ENCODE measurements at places on chromosomes 16 and 17.

DNA sequence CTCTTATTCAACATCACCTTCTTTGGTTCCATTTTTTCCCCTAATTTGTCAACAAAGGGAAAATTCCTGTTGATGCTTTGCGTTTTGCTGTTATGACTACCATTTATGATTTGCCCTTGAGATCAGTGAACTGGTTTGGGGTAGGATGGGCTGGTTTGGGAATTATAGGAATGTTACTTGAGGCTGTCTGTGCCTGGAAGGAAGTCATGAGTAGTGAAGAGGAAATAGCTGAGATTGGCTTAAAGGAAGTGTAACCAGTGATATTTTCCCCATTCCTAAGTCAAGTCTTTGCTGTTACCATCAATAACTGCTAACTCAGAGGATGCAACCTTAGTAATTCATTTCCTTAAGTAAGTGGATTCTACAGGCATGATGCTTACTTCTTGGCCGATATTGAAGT lies 179.2 kb downstream of the MAP2K6 start:
- no peak for DNase-seq

DNA sequence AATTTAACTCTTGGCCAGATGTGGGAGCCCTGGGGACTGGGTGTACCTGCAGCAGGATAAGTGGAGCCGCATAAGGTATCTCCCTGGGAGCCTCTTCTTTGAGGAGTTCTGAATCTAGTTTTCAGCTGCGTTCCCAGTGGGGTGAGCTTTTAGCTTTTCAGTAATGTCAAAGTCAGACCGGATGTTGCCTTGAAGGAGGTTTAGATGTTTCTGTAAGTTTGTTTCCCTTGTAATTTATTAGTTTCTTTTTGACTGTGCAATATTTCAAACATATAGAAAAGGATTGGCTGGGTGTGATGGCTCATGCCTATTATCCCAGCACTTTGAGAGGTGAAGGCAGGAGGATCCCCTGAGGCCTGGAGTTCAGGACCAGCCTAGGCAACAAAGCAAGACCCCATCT lies 98.6 kb upstream of the EEF2KMT start:
- no peak for DNase-seq

- no peak for DNase-seq
These were observed 12.8 kb downstream of the ADGRG3 start for GRCh38 chr16:57680842-57681375.

DNA sequence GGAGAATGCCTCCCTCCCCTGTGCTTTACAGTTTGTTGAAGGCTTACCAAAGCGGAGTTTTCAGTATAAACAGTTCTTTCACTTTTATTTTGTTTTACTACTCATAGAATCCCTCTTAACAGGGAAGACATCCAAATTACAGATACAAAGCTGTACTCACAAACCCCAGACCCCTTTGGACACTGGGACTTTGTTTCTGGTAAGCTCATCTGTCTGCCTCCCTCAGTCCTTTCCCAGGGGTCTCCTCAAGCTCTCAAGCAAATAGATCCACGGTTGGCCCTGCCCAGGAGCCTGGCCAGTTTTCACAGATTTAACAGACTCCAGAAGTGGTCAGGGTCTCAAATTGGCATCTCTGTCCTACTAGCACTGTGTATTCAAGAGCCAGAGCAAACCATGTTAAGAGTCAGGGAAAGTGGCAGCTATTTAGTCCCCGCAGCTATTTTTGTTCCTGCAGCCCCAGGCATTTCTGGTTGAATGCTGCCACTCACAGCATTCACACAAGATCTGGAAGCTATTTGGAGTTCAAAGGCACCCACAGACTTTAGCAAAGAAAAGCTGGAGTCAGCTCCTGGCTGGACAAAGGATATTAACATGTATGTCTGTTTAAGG lies 54.2 kb downstream of the TMEM100 start:
- DNase-seq = no peak

DNA sequence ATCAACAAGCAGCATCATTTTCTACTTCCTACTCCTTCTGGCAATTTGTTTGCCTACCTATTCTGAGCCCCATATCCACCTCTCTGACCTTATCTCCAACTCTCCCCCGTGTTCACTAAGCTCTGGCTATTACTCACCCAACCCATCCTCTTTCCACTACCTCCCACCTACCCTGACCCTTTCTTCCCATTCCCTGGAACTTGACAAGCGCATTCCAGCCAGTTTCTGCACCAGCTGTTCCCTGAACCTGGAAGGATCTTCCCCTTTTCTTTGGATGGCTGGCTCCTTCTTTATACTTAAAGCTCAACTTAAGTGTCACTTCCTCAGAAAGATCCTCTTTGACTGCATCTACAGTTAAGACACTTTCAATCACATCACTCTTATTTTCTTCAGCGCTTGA lies 2.2 kb downstream of the DCUN1D3 start:
- DNase-seq = peak; percentile 30
